Sigmoid colon (tissue), 7 donors: ENCODE measurements at places on chromosomes 2 and 18. TPM values are rescaled to one million over a fixed set of nuclear protein-coding genes. Genes with fewer than 3 reads are reported as not detected.

LIMS4 gene
- 5.5 TPM for total RNA-seq

FASTKD2 gene
- total RNA-seq, result 33.2 TPM

DNA sequence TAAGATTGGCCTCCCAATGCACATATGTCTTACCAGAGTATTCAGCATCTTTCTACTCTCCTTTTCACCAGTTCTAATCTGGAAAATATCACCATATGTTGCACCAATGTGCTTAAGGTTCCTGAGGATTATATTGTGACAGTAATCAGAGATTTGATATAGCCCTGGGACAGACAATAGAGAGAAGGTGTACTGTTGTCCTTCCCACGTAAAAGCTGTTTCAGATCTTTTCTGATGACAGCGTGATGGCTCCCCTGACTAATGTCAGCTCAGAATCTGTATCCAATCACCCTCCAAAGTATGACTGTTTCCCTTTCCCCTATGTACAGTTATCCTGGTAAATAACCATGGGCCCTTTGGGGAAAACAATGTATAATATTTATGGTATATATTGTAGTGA, 9.0 kb upstream of the MLPH start:
- DNase-seq, result no peak
- H3K36me3 ChIP-seq, result no peaks in the 10 kb centered on the region
- H3K4me1 ChIP-seq, result peaks cover 13% of the 10 kb centered on the region
- no peak overlapping the region for H3K4me3 ChIP-seq
- no peaks in the 10 kb centered on the region for H3K27me3 ChIP-seq

DNA sequence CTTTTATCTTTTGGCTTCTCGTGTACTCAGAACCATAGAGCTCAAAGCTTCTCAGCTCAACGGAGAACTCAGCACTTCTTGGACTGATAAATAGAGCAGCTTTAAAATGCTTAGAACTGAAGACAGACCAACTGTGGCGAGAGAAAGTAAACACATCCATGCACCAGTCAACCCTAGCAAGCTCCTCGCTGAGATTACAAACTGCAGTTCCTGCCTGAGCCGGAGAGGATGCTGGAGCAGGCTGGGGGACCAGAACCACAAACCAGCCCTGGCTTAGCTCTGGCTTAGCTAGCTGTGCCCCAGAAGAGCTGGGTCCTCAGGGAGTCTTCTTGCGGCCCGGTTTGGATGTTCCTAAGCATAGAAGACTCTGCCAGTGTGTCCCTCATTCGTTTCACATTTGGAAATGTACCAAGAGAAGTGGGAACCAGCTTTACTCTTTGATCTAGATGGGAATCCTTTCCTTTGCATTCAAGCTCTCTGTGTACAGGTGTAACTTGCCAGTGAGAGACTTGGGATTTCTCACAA, 5.6 kb downstream of the PAX8 start:
- H3K27me3 ChIP-seq, result peaks cover 48% of the 10 kb centered on the region
- peaks cover 2% of the 10 kb centered on the region for H3K4me1 ChIP-seq
- H3K36me3 ChIP-seq, result no peaks in the 10 kb centered on the region
- no peak for DNase-seq

DNA sequence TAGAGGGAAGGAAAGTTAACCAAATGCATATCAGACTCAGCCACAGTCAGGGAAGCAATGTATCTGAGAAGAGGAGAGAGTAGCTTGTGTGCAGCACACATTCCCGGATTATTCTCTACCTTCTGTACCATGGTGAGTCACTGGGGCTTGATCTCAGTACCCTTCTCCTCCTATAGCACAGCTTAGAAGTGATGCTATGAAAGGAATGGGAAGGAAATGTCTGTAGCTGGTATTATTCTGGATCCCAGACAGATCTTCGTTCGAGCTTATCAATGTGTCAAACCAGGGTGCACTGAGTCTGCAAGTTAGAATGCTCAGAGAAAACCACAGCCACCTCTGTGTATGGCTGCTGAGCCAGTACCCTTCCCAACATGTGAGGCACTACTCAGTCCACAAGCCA, 88.0 kb upstream of the NFU1 start:
- no peak overlapping the region for H3K27ac ChIP-seq
- H3K27me3 ChIP-seq, result no peaks in the 10 kb centered on the region
